Activated CD4-positive, alpha-beta memory T cell treated with anti-CD3 and anti-CD28 coated beads for 36 hours (primary cell): ENCODE measurements at places on chromosomes 4 and X. TPM values are rescaled to one million over a fixed set of nuclear protein-coding genes. Genes with fewer than 3 reads are reported as not detected.

Gene AREG
- 0.74 TPM for total RNA-seq

Gene NAP1L3
- total RNA-seq, result 2.6 TPM

Gene COL4A5
- not detected for total RNA-seq

Gene SOX3
- total RNA-seq, result not detected

Gene UCP1
- total RNA-seq, result not detected

Gene DDX53
- not detected for total RNA-seq

Gene PFKFB1
- total RNA-seq, result 0.59 TPM

DNA sequence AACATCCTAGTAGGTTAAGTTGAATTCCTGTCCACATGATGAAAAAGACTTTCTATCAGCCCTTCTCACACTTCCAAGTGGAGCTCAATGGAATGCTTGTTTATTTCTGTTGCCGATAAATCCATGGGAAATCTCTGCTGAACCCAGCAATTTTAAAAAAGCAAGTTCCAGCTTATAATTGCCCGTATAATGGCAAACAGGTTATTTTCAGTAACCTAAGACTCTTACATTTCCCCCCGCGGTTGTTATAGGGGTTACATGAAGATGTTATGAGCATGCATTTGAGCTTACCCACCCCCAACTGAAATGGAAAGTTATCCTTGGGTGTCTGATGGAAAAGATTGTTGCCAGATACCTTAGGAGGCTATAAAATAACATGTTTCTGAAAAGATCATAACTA, 136.2 kb downstream of the PALLD start:
- H3K36me3 ChIP-seq, result no peaks in the 10 kb centered on the region
- peaks cover 6% of the 10 kb centered on the region for H3K4me1 ChIP-seq
- no peak for DNase-seq
- no peak overlapping the region for H3K27ac ChIP-seq
- H3K27me3 ChIP-seq, result peaks cover 53% of the 10 kb centered on the region

DNA sequence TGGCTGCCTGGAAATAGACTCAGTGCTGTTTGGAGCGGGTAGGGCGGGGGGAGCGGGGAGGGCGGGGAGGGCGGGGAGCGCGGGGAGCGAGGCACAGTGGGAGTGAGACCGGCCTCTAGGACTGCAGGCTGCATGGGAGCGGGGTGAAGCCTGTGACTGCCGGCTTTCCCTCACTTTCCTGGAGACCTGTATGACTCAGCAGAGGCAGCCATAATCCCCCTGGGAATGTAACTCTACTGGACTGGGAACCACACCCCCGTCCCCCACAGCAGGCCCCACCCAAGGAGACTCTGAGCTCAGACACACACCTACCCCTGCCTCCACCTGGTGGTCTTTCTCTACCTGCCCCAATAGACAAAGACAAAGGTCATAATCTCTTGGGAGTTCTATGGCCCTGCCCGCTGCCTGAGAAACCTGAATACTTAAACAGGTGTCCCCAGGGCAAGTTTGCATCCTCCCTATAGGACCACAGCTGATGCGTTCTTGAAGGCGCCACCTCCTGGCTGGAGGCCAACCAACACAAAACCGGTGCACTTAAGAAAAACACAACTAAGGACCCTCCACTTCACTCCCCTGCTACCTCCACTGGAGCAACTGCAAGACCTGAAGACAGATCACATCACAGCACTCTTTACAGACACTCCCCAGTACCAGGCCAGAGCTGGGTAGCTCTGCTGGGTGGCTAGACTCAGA, 18.0 kb downstream of the HDAC8 start:
- H3K4me3 ChIP-seq, result no peak overlapping the region
- H3K36me3 ChIP-seq, result peaks cover 9% of the 10 kb centered on the region
- H3K4me1 ChIP-seq, result peaks cover 14% of the 10 kb centered on the region
- no peaks in the 10 kb centered on the region for H3K27me3 ChIP-seq
- DNase-seq, result no peak
- no peak overlapping the region for H3K27ac ChIP-seq

DNA sequence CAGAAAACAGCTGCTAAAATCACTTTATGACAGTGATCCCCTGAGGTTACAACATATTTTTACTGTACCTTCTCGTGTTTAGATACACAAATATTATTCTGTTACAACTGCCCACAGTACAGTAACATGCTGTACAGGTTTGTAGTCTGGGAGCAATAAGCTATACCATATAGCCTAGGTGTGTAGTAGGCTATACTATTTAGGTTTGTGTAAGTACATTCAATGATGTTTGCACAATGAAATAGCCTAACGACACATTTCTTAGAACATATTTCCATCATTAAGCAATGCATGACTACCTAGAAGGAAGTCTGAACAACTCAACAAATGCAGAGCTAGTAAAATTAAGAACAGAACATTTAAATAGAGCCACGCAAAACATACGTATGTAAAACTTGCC, 112.7 kb downstream of the ZAR1 start:
- no peak for DNase-seq
- no peaks in the 10 kb centered on the region for H3K27me3 ChIP-seq
- H3K27ac ChIP-seq, result no peak overlapping the region
- H3K4me3 ChIP-seq, result no peak overlapping the region

- H3K4me3 ChIP-seq, result no peak overlapping the region
- H3K27ac ChIP-seq, result no peak overlapping the region
- no peak for DNase-seq
- H3K4me1 ChIP-seq, result no peaks in the 10 kb centered on the region
- H3K27me3 ChIP-seq, result peaks cover 5% of the 10 kb centered on the region
Measured at GRCh38 chr4:17721496-17722355, 59.7 kb downstream of the FAM184B start.

DNA sequence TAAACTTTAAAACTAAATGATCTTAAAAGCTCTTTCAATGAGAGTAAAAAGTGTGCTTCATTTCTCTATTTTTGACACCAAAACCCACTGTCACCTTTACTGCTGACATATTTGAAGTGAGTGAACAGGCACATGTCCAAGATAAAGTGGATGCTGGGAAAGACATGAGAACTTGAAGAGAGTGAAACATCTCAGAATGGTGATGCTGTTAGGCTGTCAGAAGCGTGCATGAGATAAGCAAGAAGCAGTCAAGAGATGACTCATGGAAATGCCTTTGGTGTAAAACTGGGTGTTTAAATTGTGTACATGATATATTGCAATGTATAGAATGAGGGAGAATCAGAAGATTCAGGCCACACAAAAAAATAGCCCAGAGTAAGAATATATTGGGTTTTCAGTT, 21.8 kb upstream of the GBA3 start:
- no peak overlapping the region for H3K27ac ChIP-seq
- H3K27me3 ChIP-seq, result no peaks in the 10 kb centered on the region
- H3K4me3 ChIP-seq, result no peak overlapping the region
- peaks cover 2% of the 10 kb centered on the region for H3K4me1 ChIP-seq
- no peaks in the 10 kb centered on the region for H3K36me3 ChIP-seq

GRCh38 chr4:76620723-76621468, 185.9 kb downstream of the SHROOM3 start:
- DNase-seq, result no peak
- H3K27ac ChIP-seq, result no peak overlapping the region
- H3K4me3 ChIP-seq, result no peak overlapping the region
- H3K4me1 ChIP-seq, result no peaks in the 10 kb centered on the region
- H3K27me3 ChIP-seq, result peaks cover 32% of the 10 kb centered on the region

- H3K4me1 ChIP-seq, result peaks cover 17% of the 10 kb centered on the region
- no peaks in the 10 kb centered on the region for H3K27me3 ChIP-seq
- DNase-seq, result no peak
- H3K4me3 ChIP-seq, result no peak overlapping the region
- no peak overlapping the region for H3K27ac ChIP-seq
Measured at GRCh38 chr4:158799013-158799770, 30.4 kb downstream of the FNIP2 start.

- H3K27me3 ChIP-seq, result no peaks in the 10 kb centered on the region
- no peak overlapping the region for H3K4me3 ChIP-seq
- no peak overlapping the region for H3K27ac ChIP-seq
- H3K36me3 ChIP-seq, result no peaks in the 10 kb centered on the region
- DNase-seq, result no peak
Measured at GRCh38 chrX:145002771-145003170, 244.5 kb upstream of the SPANXN1 start.
